ENCODE measurements at places on chromosomes 5 and 9.

DNA sequence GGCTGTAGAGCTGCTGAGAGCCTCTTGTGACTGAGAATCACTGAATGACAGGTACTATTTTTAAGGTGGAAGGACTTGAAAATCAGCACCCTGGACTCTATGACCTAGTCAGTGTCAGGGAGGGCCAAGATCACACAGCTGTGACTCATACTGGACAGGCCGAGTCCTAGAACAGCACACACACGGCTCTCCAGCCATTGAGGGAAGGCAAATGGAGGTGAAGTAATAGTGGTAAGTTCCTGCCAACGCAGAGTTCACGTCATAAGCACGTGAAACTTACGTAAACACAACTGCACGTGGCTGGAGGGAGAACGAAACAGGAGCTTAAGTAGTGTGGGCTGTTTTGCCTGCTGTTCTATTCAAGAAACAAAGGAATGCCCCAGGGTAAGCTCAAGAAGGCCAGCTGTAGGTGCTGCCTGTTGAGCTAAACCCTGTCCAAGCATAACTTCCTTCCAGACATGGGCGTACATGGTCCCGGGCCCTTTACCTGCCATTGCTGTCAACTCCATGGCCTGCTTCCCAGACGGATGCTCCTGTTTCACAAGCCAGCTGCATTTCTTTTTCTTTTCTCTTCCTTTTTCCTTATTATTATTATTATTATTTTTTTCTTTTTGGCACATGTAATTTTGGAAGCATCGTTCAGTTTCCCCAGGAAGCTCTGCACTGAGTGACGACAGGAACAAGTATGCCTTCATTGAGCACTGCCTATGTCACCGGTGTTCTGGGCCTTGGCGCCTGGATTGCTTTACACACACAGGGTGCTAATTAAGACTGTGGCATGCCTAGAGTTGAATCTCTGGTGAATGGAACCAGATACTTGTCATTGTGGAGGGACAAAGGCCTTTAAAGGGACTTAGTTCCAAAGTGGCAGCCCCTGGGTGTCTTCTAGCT lies 10.2 kb upstream of the LCP2 start:
- no peak for DNase-seq

GRCh38 chr9:136916330-136917184 lies 28.0 kb downstream of the FBXW5 start:
- no peak for DNase-seq

GRCh38 chr5:27900761-27901160 lies 862.4 kb upstream of the CDH9 start:
- DNase-seq, result no peak

GRCh38 chr9:71908825-71909224 lies 2.2 kb downstream of the ABHD17B start:
- DNase-seq, result no peak

DNA sequence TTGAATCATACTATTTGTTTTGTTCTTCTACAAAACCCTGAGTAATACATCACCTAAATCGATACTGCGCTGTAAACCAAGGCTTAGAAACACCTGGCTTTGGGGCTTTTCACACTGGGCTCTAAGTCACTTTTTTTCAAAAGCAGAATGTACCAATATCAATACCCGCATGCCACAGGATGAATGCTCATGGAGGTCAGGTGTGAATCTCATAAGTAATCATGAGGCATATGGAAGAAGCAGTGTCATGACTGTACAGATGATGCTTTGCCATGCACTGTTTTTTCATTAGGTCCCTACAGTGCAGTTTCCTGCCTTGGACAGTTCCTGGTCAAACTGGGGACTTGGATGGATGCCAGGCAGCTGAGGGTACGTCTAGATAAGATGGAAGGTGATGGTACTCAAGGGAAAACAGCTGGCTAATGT lies 49.0 kb upstream of the ATG10 start:
- DNase-seq, result no peak

DNA sequence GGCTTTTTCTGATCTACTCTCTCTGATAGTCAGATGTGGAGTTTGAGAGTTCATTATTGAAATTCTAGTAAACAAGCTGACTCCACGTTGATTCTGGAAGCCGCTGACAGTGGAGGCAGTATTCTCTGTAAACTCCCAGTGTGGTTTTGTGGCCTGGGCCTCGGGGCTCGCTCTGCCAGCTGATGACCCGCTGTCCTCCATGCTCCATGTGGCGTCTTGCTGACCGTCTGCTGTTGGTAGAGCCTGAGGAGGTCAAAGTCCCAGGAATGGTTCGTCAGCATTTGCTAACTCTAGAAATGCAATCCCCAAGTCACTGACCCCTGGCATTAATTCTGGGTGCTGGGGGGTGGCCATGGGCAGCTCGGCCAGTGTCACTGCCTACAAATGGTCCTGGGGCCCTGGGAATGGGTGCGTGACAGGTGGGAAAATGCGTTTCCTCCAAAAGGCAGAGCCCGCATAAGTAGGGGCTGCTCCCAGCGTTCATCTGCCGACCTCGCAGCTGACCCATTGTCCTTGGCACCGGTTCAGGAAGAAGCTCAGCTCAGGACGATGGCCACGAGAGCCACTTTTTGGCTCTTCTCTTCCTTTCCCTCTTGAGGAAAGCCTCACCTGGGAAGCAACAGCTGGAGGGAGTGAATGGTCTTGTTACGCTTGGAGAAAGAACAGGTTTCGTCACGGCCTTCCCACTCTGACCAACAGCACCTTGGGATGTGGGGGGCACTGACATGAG lies 55.1 kb downstream of the MRPL36 start:
- no peak for DNase-seq

DNA sequence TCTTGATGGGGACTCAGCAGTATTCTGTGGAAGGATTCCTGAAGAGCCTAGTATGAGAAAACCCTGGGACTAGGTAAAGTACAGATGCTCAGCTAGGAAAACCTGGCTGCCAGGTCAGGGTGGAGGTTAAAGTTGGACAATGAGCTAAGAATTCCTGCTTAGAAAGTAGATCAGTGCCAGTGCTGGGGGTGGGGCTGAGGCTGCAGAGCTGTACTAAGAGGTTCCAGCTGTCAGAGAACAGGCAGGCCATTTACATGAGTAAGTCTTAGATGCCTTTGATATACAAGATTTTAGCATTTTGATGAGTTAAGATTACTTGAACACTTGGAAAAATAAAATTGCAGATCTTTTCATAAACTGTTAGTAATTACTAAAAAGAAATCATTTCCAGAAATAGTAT lies 332.3 kb upstream of the NUDT12 start:
- DNase-seq, result no peak

DNA sequence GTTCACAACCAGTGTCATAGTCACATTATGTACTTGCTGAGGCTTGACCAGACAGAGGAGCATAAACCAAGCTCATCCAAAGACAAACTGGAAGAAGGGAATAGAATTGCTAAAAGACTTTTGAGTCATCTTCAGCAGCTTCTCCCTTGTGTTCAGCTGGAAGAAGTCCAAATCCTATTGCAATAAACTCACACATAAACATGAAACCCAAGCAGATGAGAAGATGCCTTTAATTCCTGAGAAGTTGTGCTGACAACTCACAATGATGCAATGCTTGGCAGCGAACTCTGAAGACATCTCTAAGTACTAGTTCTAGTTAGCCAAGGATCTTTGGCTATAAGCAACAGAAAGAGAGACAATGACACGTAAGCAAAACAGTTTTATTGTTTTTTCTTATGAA lies 642.1 kb downstream of the KCTD16 start:
- DNase-seq, result no peak

DNA sequence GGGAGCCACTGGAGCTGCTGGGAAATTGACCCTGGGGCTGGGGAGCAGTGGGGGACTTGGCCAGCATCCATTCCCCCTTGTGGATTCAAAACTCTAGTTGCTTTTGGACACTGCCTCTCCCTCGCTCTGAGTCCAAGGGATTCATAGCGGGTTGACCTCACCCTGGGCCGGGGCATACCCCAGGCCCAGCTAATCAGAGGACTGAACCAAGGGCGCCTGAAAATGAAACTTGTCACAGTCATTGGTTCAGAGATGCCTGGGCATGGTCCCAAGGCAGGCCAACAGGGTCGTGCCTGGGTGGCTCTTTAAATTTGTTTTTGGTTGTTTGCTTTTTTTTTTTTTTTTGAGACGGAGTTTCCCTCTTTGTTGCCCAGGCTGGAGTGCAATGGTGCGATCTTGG lies 22.6 kb downstream of the STK10 start:
- DNase-seq, result no peak

DNA sequence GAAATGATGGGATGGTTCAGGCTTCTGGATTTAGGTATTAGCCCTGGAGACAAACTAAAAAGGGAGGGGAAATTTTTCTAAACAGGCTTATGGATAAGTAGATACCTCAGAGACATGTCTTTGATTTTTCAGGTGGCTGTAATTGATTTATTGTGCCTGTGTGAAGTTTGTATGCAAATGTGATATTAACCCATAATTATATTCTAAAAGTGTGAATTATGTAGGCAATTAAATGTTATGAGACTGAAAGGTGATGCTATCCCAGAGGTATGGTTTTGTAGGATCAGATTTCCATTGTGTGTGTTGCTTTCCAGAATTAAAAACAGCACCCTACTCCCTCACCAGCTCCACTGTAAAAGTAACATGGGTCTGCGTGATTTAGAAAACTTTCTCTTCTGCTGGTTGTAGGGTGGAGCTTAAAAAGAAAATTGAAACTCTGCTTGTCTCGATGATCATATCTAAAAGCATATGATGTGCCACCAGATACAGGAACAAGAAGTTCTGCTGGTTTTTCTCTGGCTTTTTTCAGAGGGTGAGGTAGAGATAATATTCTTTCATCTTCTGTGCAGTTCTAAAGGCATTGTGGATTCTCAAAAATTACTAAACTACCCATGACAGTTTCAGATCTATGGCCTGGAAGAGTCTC lies 71.8 kb upstream of the TAF11L2 start:
- no peak for DNase-seq

Measured in stimulated activated CD4-positive, alpha-beta T cell treated with anti-CD3 and anti-CD28 coated beads, Interleukin-2, amount 100 ng/mL, for 24 hours (primary cell).